ENCODE measurements at places on chromosomes 1 and 21.

DNA sequence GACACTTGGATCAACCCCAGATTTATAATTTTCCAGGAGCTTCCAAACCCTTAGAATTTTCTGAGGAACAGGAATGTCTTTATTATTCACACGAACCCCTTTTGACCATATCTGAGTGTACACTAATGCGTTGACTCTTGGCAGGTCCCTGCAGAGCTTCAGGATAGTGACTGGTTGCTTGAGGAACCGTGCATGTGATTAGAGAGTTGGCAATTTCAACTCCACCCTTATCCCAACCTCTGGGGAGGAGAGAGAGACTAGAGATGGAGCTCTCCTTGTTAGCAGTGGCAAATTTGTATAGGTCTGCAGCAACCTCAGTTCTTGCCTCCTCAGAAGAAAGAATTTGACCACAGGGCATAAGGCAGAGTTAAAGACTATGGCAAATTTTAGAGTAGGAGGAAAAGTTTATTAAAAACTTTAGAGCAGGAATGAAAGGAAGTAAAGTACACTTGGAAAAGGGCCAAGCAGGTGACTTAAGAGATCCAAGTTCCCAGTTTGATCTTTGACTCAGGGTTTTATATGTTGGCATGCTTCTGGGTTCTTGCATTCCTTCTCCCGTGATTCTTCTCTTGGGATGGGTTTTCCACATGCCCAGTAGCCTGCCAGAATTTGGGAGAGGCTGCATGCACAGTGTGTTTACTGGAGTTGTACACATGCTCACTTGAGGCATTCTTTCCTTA lies 93.8 kb upstream of the ETV3 start:
- no peak for DNase-seq

GRCh38 chr1:47534436-47534835 lies 96.6 kb downstream of the FOXD2 start:
- DNase-seq, result no peak

GRCh38 chr1:234229581-234230387 lies 143.5 kb upstream of the COA6 start:
- no peak for DNase-seq

DNA sequence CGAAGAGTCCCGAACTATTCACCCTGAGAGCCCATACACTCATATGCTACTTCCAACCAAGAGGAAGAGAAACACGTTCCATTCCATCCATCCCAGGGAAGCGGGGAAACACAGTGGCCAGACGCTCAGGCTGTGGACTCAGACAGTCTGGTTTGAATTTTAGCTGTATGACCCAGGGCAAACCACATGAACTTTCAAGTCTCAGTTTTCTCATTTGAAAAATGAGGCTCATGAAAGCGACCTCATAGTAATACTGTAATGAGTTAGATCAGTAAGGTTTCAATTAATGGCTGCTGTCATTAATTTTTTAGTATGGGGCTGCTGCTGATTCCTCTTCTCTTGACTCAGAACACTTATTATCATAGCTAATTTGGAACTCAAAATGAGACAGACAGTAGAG lies 1.5 kb downstream of the FCRL4 start:
- DNase-seq, result no peak

DNA sequence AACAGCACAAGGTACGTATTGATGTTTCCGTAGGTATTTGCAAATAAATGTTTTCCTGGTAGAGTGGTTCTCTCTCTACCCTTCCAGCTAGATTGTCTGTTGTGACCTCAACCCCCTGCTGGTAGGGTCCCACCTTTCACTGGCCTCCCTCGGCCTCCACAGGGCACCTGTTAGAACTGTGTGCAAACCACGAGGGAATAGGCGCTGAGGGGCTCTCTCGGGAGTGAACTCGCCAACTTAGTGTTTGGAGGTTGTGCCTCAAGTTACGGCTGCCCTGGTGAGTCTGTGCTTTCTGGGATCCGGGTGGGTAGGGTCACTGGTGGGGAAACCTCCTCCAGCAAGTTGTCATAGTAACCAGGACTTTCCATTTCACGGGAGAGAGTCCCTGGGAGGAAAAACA lies 204.7 kb upstream of the EDN2 start:
- DNase-seq, result no peak

GRCh38 chr1:238772322-238772721 lies 614.0 kb upstream of the CHRM3 start:
- no peak for DNase-seq

- DNase-seq, result no peak
Measured at GRCh38 chr21:31897311-31897710, 24.5 kb downstream of the HUNK start.

DNA sequence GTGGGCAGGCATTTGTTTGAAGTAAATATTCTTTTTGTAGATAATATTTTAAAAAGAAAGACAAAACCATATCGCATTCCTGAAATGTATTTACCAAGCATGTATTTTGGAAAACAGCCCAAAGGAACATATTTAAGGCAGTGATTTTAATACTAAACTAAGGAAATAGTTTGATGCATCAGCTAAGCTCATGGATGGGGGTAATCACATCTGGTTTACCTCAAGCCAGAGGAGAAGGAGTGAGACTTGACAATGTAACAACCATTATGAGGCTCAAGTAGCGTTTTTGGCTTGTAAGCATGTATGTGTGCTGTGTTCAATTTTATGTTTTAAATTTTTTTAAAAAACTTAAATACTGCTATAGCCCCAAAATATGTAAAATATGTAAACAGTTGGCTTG lies 390.5 kb downstream of the DISC1 start:
- DNase-seq, result no peak

GRCh38 chr1:28244549-28245251 lies 8.8 kb downstream of the ATP5IF1 start:
- DNase-seq, result no peak

- no peak for DNase-seq
Measured at GRCh38 chr1:225635649-225636048, 17.3 kb downstream of the ENAH start.

GRCh38 chr1:38370716-38371504 lies 324.3 kb upstream of the POU3F1 start:
- no peak for DNase-seq

DNA sequence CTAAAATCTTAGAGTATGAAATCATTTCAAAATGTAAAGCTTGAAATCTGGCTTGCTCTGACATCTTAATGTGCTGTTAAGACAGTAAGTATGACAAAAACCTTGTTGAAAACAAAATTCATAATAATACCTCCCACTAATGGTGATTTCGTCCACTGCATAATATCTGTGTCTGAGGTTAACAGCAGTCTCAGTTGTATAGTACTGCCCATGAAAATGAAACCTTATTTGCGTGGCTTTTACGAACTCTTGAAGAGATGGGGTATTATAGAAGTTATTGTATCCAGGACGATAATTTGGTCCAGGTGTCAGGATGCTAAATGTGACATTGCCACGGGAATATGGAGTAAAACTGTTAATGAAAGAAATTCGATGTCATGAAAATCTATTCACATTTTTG lies 99.9 kb downstream of the USH2A start:
- DNase-seq, result no peak

GRCh38 chr1:110581682-110582145 lies 24.4 kb downstream of the KCNA2 start:
- DNase-seq, result no peak

DNA sequence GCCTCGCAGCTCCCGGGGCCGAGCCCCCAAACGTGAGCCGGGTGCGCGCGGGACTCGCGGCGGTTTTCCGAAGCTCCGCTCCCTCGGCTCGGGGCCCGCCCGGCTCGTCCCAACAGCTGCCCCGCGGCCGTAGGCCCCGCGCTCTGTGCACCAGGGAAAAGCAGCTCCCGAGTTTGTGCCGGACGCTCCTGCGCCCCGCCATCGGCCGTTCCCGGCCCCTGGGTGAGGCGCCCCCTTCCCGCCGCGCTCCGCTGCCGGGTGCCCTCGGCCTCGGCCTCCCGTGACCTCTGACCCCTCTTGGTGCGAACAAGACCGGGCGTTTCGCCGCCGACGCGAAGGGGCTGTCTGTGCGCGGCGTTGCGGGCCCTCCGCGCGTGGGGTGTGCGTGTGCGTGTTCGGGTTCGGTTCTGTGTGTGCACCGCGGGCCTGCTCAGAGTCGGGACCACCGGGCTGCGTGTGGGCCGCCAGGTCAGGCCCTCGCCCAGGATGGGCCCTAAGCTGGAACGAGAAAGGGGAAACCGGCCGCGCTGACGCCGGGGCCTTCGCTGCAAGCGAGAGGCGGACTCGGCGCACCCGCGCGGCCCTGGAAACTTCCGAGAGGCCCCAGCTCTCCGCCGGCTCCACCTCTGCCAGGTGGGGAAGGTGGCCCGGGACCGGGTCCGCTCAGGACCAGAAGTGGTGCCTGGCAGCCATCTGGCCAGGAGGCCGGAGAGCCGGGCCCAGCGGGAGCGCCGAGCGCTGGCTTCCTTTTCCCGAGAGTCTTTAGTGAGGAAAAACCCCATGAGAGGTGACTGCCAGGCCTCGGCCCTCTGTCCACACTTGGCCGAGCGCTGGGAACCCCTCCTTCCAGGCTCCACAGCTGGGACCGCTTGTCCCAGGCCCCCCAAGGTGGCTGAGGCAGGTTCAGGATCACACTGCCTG lies 1.9 kb downstream of the PRDM16 start:
- no peak for DNase-seq

- no peak for DNase-seq
Measured at GRCh38 chr1:48089356-48089891, 92.2 kb upstream of the TRABD2B start.

DNA sequence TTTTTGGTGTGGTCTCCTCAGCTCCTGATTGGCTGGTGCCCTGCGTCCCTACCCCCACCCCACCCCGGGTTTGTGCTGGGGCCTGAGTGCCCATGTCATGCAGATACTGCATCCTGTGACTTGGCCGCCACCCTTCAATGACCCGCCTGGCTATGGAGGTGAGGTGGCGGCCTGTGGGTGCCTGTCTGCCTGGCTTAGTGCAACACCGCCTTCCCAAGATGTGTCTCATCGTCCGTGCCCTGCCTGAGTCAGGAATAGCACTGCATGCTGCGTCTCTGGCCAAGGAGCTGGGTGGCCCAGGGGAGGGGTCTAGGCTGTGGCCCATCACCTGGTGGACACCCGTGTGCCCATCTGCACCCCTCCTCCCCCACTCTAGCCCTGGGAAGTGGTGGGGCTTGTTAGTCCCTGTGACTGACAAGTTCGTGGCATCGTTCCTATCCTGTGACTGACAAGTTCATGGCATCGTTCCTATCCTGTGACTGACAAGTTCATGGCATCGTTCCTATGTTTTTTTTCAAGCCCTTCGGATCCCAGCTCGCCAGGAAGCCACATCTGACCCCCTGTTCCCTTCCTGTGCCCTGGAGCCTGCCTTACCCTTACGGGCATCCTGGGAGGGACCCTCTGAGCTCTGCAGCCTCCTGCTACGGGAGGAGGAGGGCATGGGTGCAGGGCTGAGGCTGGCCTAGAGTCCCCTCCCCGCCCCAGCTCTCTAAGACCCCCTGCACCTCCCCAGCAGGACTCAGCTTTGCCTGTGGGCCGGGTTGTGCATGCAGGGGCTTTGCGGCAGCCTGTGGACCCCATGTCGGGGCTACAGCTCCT lies 7.5 kb downstream of the SLX9 start:
- DNase-seq, result no peak

DNA sequence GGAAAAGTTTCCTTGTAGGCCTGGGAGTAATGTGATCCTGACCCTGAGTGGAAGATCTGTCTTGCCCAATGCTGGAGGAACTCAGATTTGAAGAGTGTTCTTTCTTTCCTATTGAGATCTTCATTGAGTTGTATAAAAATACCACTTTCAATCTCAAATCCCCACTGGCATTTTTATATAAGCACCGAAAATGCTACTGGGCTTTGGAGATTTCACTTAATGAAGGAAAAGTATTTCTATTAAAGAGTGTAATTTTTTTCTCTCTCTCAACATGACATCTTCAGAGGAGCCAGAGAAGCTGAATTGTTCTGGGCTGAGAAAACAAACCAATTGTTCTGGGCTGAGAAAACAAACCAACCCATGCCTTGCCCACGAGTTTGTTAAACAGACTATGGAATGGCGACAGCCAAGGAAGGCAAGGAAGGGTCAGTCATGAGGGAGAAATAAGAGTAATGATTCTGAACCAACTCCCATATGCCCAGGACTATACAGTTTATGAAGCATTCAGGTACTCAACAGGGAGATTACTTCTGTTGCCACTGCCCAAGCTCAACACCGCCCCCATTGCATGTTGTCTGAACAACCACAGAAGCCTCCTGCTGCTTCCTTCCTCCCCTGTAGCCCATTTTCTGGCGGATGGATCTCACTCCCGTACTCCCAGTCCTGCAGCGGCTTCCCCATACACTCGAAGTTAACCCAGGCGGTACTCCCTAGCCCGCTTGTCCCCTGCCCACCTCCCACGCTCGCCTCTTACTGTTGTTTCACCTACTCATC lies 103.2 kb downstream of the BEND5 start:
- DNase-seq, result peak; percentile 22

DNA sequence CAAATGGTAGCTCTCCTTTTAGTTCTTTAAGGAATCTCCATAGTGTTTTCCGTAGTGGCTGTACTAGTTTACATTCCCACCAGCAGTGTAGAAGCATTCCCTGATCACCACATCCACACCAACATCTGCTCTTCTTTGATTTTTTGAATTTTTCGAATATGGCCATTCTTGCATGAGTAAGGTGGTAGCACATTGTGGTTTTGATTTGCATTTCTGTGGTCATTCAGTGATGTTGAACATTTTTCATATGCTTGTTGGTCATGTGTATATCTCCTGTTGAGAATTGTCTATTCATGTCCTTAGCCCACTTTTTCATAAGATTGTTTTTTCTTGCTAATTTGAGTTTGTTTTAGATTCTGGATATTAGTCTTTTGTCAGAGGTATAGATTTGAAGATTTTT lies 84.6 kb upstream of the B3GALT2 start:
- DNase-seq, result no peak

DNA sequence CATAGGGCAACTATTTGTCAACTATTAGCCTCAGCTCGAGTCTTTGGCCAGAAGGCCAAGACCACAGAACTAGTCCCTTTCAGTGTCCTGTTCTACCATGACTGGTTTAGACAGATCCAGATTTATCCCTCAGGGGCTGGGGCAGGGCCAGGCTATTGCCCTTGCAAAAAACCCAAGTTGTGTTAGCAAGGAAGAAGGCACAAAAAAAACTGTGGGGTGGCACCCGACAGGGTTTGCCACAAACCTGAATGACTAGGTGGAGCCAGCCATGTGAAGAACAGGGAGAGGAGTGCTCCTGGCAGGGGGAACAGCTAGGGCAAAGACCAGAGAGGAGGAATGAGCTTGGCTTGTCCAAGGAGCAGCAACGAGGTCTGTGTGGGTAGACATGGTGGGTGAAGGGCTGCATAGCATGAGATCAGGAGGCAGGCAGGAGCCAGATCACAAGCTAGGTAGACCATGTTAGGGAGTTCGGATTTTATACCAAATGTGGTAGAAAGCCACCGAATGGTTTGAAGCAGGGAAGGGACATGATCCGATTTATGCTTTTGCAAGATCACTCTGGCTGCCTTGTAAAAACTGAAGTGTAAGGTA lies 4.3 kb downstream of the DCST1 start:
- no peak for DNase-seq

- DNase-seq, result no peak
Measured at GRCh38 chr1:99659755-99660210, 13.9 kb downstream of the PALMD start.

GRCh38 chr1:23200883-23201282 lies 16.4 kb downstream of the HTR1D start:
- DNase-seq, result no peak

GRCh38 chr1:112312315-112312714 lies 83.7 kb upstream of the CTTNBP2NL start:
- no peak for DNase-seq

GRCh38 chr1:208090388-208091301 lies 153.5 kb downstream of the PLXNA2 start:
- DNase-seq, result no peak

Data from hematopoietic multipotent progenitor cell treated with erythropoietin and hydrocortisone succinate and interleukin-3 and kit ligand, for 6 days (in vitro differentiated cells).